Posterior cingulate gyrus (tissue), 11 donors: ENCODE measurements at places on chromosomes 7 and 10.

DNA sequence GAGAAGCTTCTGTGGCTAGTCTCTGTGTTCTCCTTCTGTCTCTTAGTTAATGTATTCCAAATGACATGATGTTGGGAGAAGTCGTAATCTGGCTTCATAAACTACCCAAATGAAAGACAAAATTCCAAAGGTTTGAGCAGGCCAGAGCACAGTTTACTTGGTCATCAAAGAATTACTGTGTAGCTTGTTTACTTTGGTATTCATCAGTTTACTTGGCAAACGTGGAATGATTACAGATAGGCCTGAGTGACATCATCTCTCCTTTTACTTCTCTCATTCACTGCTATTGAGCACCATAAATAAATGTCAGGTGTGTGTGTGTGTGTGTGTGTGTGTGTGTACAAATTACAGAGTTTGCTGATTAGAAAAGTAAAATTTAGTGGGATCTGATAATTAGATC, 327.3 kb downstream of the PHTF2 start:
- DNase-seq = no peak

- DNase-seq = no peak
Measured at GRCh38 chr7:128876127-128876526, 13.5 kb downstream of the ATP6V1F start.

DNA sequence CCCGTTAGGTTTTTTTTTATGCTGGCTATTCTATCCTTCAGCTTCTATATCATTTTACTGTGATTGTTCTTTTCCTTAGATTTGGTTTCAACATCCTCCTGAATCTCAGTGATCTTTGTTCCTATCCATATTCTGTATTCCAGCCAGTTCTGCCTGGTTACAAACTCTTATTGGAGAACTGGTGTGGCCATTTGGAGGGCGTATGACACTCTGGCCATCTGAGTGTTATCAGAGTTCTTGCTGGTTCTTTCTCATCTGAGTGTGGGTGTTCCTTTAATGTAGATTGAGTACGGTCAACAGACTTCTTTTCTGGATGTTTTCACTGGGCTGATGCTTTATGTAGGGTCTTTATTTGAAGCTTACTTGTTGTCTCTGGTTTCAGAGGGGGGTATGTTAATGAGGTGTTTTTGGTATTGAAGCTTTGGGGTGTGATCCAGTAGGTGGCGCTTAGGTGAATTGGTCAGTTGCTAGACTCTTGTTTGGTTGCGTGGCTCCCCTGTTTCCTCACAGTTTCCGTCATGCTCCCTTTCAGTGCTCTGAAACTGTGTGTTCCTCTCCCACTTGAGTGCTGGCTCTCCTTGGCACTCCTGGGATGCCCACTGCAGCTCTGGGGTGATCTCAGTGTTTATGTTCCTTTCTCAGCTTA, 80.7 kb downstream of the FANK1 start:
- no peak for DNase-seq

DNA sequence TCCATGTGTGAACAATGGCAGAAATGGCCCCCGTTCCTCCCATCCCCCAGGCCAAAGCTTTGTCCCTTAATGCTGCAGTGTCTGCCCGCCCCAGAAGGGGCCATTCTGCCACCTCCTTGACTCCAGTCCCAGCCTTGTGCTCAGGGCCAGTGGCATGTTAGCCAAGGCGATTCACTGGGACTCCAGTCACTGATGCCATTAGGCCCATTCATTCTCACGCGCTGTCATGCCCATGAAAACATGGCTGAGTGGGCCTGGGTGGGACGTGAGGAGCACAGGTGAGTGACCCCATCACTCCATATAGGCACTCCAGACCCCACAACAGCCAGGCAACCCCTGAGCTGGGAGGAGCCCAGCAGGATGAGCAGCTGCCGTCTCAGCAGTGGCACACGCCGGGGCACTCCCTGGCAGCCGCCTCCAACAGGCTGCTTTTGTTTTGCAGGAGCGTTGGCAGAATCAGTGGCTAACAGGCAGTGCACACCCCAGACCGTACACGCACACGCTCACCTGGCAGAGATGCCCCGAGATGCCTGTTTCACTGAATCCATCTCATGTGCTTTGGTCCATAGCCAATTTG, 79.5 kb downstream of the TCERG1L start:
- no peak for DNase-seq

DNA sequence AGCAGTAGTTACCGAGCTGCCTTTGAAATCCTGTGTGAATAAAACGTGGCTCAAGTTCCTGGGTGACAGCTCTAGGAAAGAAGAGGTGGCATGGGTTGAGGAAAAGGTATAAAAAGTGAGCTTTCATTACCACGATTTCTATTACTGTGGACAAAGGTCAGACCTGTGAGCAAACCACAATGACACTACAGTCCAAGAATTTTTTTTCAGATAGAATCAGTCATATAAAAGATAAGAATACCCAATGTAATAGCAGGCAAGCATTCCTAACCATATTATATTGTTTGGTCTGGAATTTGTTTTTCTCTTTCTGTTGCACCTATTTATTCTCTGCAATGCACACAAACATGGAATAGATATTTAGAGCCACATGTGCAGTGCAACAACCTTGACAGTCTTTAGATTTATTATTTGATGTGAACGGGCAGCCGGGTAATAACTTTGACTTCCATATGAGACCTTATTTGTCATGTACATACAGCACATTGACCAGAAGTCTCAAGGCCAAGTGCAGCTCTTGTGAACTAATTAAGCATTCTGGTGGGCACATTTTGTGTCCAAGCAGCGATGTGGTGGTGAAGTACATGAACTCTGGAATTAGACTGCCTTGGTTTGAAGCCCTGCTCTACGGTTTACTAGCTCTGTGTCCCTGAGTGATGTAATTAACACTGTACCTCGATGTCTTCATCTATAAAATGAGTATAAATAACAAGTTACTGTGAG, 156.8 kb downstream of the NRCAM start:
- DNase-seq = no peak
